Stimulated activated CD8-positive, alpha-beta memory T cell treated with anti-CD3 and anti-CD28 coated beads, Interleukin-2, amount 100 ng/mL, for 1 hour (primary cell): ENCODE measurements at places on chromosomes 6 and 20.

DNA sequence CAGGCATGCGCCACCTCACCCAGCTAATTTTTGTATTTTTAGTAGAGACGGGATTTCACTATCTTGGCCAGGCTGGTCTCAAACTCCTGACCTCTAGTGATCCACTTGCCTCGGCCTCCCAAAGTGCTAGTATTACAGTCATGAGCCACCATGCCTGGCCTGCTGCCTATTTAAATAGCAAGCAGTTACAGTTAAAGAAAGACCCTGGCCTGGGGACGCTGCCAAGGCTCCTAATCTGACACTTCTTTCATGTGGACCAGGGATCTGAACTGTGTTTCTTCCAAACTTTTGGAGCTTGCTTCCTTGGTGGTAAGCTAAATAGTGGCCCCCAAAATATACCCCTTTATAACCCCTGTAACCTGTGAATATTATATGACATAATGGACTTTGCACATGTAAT, 15.3 kb downstream of the PPARD start:
- no peak for DNase-seq

- no peak for DNase-seq
These were observed 29.6 kb downstream of the BACH2 start for GRCh38 chr6:90266905-90267621.

GRCh38 chr20:23103284-23104018, 17.3 kb upstream of the CD93 start:
- no peak for DNase-seq

- DNase-seq, result no peak
These were observed 125.9 kb upstream of the TNFAIP3 start for GRCh38 chr6:137740967-137741761.

- no peak for DNase-seq
These were observed 23.5 kb upstream of the NPBWR2 start for GRCh38 chr20:64130876-64131275.

DNA sequence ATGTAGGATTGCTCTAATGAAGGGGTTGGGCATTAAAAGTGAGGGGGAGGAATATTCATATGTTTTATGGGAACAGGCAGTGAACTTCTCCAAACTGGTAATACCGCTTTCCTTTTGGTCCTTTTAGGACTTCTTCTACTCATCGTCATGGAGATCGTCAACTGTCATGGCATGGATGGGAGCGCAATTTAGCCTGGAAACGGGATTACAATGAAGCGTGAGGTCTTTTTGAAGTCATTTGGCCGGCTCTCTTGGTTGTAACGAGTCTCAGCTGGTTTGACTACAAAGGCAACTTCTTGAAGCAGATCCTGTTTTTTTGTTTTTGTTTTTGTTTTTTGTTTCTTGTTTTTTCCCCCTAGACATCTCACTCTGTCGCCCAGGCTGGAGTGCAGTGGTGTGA, 1.4 kb upstream of the HLA-E start:
- DNase-seq, result no peak

GRCh38 chr6:31468311-31468710, 29.6 kb upstream of the MICB start:
- no peak for DNase-seq

GRCh38 chr6:125293587-125293986, 8.2 kb downstream of the HDDC2 start:
- DNase-seq, result no peak
